ENCODE measurements at places on chromosomes 11 and 22. TPM values are rescaled to one million over a fixed set of nuclear protein-coding genes. Genes with fewer than 3 reads are reported as not detected.

DNA sequence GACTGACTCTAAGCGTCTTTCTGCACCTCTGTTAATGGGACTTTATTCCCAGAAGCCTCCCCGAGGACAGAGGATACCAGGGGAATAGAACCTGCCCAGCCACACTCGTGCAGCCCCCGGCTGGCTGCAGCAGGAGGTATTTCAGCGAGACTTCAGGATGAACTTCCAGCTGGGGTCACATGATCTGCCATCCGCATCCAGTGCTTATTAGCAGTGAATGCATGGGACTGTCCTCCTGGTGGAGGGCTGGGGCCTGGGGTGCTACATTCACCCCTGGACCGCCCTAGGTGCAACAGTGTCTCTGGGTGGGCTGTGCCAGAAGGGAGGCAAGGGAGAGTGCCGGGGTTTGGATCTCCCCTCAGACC lies 1.6 kb downstream of the DUSP8 start:
- H3K4me1 ChIP-seq, result peaks cover 5% of the 10 kb centered on the region
- peaks cover 23% of the 10 kb centered on the region for H3K27me3 ChIP-seq
- H3K4me3 ChIP-seq, result peak overlapping the region; percentile 52
- no peaks in the 10 kb centered on the region for H3K36me3 ChIP-seq

DNA sequence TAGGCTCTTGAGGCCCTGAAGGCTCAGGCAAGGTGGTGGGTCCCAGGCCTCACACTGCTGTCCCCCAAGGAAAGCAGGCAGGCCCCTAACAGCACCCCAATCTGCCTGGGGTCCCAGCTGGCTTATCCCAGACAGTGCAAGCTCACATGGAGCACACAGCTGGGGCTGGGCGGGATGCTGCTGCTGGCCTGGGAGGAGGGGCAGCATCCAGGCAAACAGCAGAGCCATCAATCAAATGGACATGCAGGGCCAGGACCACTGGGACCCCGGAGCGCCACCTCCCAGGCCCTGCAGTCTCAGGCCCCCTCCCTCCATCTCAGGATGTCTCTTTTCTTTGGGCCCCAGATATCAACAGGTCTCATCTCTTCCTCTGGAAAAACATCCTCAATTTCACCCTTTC lies 140.3 kb downstream of the BRD1 start:
- no peaks in the 10 kb centered on the region for H3K4me1 ChIP-seq
- H3K27me3 ChIP-seq, result peaks cover 1% of the 10 kb centered on the region
- no peak overlapping the region for H3K4me3 ChIP-seq

- no peak overlapping the region for H3K4me3 ChIP-seq
- H3K36me3 ChIP-seq, result no peaks in the 10 kb centered on the region
- no peaks in the 10 kb centered on the region for H3K4me1 ChIP-seq
- no peak for DNase-seq
Observed at GRCh38 chr11:105738986-105739795, 129.3 kb downstream of the GRIA4 start.

Gene PTGDR2
- polyA plus RNA-seq, result not detected

Gene KDM4F
- polyA plus RNA-seq, result not detected

Gene RNH1
- 164 TPM for polyA plus RNA-seq

DNA sequence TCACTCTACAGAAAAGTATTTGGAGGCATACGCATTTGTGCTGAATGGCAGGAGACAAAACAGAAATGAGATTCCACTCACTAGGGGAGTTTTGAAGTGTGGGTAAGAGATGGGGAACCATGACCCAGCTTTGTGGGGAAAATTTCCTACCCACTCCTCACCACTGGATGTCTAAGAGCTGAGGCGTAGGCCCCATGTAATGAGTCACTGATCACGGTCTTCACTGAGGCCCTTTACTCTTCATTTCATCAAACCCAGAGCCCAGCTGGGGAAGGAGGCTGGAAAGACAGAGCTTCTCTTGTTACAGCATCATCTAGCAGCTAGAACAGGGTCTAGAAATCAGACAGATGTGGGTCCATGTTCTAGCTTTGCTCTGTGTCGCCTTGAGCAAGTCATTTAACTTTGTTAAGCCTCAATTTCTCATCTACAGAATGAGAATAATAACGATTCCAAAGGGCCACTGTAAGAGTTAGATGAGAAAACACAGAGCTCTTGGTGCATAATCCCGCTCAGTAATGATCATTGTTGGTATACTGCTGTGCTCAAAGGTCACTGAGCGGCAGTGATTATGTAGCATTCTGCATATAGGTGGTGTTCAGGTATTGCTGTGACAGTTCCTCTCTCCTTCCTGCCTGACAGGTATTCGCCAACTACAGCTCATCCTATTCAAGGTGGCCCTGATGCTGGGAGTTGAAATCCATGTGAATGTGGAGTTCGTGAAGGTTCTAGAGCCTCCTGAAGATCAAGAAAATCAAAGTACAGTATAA lies 97.2 kb downstream of the MICAL2 start:
- no peak for DNase-seq
- peaks cover 57% of the 10 kb centered on the region for H3K36me3 ChIP-seq
- peaks cover 4% of the 10 kb centered on the region for H3K4me1 ChIP-seq
- H3K27ac ChIP-seq, result peak overlapping the region; percentile 65
- H3K4me3 ChIP-seq, result no peak overlapping the region

Gene RIMBP3C
- 0.16 TPM for polyA plus RNA-seq

- H3K27me3 ChIP-seq, result peaks cover 2% of the 10 kb centered on the region
- H3K27ac ChIP-seq, result no peak overlapping the region
- H3K4me1 ChIP-seq, result no peaks in the 10 kb centered on the region
- H3K36me3 ChIP-seq, result peaks cover 4% of the 10 kb centered on the region
- H3K4me3 ChIP-seq, result no peak overlapping the region
- DNase-seq, result no peak
Observed at GRCh38 chr22:33328789-33329296, 270.7 kb upstream of the SYN3 start.

Gene PRSS23
- 215 TPM for polyA plus RNA-seq

Gene RCOR2
- not detected for polyA plus RNA-seq

Data from immature natural killer cell (primary cell).